ENCODE measurements at places on chromosomes 7 and 10.

DNA sequence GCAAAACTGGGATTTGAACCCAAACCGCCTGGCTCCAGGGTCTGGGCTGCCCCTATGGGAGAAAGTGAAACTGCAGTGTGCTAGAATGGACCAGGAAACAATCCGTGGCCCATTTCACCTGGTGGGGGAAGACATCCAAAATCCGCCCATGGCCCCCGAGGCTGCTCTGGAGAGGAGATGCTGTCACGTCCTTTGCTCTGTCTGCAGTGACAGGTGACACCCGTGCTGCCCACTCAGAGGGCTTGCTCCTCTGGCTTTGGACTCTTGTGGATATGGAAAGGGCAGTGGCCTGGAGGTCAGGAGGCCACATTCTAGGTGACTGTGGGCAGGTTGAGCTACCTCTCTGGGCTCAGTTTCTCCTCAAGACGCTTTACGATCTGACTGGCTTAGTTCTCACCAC, 151.2 kb upstream of the GPR26 start:
- DNase-seq = no peak

DNA sequence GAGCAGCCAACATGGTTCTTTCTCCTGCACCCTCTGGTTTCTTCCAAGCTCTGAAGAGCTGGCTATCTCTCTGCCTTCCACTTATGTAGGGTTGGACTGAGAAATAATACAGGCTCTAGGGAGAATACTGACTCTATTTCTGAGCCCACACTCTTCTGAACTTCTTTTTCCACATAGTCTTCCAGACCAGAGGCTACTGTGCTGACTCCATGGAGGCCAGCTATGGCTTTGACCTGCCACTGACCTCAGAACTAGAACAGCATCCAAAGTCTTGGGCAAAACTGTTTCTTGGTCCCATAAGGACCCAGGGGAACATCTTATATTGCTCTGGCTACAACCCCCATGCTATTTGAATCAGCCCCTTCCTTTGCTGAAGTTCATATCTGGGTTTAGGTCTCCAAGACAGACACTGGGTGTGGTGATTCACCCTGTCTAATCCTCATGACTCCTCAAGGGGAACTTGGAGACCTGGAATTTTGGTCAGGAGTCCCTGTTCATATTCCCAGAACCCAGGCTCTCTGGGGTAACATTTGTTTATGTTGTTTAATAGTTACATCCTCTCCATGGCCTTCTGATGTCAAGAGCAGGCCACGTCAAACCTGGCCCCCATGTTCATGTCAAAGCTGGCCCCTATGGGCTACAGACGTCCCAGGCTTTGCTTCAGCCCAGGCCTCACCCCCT, 12.1 kb upstream of the PLAU start:
- DNase-seq = no peak

GRCh38 chr7:84637568-84638338, 443.2 kb upstream of the SEMA3A start:
- DNase-seq = no peak

DNA sequence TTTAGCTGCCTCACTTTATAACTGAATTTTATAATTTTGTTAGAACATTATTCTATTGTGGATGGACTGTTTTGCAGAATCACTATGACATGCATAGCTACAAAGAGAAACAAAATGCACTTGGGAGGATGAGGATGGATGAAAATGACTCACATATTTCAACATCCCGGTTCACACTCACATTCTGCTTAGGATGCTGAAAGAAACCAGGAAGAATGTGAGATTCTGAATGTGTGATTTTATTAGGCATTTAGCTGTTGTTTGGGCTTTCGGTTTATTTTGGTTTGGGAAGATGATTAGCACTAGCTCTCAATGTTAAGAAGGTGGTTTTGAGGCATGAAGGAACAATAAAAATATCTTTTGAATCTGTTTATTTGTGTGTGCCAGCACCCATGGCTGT, 235.5 kb downstream of the SEMA3E start:
- DNase-seq = no peak

DNA sequence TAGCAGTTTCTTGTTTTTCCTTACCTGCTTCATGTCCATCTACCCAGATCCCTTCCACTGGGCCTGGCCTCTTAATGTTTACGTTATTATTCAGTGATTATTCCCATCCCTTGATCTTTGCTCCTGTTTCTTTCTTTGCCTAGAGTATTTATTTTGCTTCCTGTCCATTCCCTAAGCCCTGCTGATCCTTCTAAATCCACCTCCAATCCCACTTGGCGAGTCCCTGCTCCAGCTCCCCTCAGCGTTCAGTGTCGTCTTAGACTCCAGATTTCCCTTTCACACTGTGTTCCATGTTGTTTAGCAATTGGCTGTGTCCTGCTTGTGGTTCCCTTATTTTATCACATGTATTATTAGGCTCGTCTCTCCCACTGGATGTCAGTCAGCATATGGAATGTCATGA, 7.3 kb downstream of the PPP2R2D start:
- DNase-seq = no peak

DNA sequence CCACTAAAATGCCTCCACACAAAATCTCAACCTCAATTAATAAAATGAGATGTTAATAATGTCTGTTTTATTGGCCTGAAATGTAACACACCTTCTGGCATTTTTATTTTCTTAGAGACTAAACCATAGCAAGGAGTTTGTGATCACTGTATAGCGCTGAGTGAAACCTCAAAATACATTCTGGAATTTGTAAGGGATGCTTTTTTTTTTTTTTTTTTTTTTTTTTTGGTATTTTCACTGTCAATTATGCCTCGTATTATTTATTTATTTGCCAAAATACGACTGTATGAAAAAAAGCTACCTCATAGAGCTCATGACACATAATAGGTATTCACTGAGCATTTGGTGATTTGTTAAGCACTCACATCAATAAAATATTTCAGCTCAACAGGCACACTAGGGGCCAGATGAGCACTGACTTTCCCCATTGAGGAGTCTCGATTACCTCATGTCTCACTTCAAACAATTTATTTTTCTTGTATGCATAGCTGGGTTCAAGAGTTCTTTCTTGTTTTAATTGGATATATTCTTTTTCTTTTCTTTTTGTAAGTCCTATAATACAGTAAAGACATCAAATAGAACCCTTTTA, 36.5 kb downstream of the SEMA3C start:
- DNase-seq = no peak

- DNase-seq = no peak
These were observed at the start of gene ZMYND11 for GRCh38 chr10:135132-135600. TSS of gene ZMYND11 (plus strand) at chr10:135455. CDS start at chr10:180013, 44,558 bp downstream.

DNA sequence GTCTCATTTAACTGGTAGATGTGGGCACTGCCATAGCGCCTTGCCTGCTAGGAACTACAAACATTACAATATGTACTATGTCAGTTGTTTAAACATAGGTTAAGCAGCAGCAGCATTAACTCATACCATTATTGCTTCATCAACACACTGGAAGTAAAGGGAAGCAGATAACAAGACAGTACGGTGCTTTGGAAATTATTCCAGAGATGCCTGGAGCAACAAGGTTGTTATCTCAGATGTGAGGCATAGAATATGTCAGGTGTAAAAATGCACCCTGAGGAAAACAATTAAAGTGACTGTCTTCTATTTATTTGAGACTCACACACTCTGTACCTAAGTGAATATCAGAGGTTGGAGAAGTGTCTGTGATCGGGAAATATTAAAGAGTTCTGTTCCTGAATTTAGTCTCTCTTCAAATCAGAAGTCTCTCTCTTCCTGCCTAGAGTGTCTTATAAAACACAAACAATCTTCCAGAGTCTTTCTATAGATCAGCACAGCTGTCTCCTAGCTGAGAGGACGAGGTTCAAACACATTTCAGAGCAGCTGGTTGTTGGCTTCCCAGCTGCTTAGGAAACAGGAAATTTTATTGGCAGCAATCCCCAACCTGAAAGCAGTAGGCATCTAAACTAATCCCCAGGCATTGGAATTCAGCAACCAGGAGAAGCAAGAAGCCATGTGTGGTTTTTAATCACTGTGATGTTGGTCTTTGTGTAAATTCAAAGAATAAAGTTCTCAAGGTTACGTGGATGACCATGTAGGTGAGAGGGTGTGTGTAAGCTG, 994.4 kb upstream of the LRRTM3 start:
- no peak for DNase-seq

DNA sequence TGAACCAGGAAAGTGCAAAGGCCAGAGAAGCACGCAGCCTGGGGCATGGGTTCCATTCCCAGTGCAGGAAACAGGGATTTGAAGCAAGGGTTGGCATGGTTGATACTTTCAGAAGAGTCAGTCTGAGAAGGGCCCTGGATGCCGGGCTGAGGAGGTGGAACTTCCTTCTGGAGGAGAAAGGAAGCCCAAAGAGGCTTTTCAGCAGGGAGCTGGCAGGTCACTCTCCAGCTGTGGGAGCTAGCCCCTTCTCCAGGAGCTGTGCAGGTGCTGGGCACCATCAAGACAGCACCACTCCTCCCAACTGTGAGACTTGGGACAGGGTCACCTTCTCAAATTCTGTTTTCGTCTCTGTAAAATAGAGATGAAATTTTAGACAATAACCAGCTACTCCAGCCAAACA, 169.8 kb downstream of the ZNF248 start:
- DNase-seq = no peak

GRCh38 chr7:50409856-50410745, 40.0 kb downstream of the FIGNL1 start:
- DNase-seq = peak; percentile 94

DNA sequence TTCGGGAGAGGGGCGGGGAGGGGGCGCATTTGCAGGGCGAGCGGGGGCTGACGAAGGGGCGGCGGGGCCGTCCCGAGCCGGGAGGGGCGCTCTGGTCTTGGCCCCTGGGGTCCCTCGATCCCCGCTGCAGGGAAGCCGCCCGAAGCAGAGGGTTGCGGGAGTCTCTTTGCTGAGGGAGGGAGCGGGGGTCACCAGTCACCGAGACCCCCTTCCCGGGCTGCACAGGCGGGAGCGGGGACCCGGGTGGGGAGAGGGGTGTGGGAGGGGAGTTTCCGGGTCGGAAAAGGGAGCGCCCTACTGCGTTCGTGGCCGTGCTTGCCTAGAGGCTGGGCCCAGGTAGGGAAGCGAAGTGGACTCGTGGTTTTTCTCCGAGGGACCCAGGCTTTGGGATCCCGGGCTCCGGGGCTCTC, 422 bp downstream of the AP1S1 start:
- no peak for DNase-seq

GRCh38 chr7:54678763-54679489, 80.1 kb downstream of the SEC61G start:
- DNase-seq = no peak

- DNase-seq = no peak
These were observed 3.3 kb downstream of the GOLGA7B start for GRCh38 chr10:97852840-97853405.

DNA sequence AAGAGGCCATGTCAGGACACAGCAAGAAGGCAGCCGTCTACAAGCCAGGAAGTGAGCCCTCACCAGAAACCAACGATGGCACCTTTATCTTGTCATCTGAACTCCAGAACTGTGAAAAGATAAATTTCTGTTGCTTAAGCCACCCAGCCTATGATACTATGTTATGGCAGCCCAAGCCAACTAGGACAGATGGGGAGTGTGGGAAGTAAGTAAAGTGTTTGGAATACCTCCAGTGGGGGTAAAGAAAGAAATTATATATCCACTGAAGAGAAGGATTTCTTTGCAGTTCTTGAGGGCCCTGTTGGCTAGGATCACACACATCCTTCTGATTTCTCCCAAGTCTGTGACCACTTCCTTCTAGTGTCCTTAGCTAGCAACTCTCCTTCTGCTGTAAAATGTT, 384.4 kb downstream of the TNS3 start:
- peak; percentile 21 for DNase-seq

DNA sequence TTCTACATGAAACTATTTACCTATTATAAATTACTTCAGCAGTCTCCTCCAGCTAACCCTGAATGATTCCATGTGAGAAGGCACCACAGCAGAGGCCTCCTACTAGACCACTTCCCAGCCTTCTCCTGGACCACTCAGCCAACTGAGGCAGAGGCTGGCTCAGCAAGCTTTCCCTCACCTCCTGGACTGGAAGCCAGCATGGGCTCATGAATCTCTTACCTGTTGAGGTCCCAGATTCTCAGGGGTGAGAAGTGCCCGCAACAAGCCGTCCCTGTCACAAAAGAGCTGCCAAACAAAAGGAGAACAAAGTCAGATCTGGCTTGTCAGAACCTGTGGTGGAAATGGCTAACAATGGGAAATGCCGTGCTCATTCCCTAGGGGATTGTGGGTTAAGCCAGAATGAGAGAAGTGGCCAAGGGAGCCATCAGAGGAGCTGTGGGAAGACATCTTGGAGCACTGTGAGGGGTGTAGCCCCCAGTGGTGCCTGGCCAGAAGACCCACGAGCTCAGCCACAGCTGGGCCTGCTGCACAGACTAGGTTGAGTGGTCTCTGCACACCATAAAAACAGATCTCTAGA, 36.5 kb downstream of the DPCD start:
- DNase-seq = no peak

DNA sequence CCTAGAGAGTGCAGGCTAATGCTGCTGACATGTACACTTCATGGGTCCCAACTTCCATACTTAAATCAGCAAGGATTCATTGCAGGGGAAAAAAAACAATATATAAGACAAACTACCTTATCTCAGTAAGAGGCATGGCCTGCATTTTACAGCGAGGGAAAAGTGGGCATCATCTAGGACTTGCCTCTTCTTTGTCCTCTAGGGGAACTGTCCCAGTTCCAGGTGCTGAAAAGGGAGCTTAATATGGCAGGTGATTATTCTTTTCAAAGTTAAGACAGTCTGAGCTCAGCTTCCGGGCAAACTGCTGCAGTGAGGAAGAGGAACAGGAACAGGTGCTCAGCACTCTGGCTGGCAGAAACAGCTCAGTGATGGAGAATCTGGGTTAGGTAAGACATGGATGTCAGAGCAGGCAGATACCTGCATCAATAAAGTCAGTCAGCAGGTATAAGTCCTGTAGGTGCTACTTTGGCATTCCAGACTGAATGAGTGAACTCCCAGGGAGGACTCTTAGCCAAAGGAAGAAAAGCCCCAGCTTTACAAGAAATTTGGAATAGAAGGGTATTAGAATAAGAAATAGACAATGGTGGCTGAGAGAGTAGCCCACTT, 147.2 kb downstream of the TMEM178B start:
- DNase-seq = no peak

GRCh38 chr7:153566324-153566723, 485.9 kb upstream of the DPP6 start:
- no peak for DNase-seq

GRCh38 chr10:61110188-61110844, 166.3 kb upstream of the RHOBTB1 start:
- no peak for DNase-seq

DNA sequence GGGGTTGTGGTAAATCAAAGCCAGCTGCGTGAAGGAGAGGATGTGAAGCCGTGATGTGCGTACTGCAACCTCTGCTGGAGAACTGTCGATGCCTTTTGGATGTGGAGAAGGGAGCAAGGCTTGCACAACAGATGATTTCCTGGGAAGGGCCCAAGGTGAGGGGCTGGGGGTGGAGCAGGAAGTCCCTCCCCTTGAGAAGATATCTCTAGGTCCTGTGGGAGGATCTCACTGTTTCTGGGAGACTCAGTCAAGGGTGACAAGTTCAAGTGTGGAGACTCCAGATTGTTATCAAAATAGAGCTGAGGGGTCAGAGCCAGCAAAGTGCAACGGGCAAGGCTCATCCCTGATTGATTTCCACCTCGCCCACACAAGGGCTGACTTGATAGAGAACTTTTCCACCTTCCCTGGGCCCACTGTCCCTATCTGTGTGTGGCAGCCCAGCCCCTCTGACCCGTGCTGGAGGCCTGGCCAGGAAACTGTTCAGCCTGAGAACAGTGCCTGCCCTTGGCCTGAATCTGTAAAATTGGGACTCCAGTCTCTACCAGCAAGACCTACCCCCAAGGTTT, 55.0 kb downstream of the COL13A1 start:
- no peak for DNase-seq

GRCh38 chr7:95922191-95922590, 149.8 kb downstream of the DYNC1I1 start:
- no peak for DNase-seq

GRCh38 chr7:139711991-139712743, 65.6 kb downstream of the HIPK2 start:
- DNase-seq = no peak
